ENCODE measurements at places on chromosomes 1 and 21.

DNA sequence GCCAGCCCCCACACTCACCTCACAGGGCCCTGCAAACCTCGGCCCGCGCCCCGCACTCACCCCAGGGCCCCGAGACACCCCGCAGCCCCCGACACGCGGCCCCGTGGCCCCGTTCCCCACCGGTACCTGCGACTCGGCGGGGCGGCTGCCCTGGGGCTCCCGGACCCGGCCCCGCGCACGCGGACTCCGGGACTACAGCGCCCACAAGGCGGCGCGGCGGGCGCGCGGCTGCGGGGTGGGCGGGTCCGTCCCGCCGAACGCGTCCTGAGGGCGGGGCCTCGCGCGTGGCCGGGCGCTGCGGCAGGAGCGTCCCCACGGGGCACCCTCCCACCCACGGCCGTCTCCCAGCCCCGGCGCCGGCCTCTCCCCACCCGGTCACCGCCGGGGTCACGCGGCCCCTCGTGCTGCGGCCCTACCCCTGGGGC lies at the start of gene SLC19A1:
SLC19A1 (minus strand) TSS at position 199 of the 425 bp plus-strand sequence. CDS start 4,481 bp downstream, outside the sequence.
- DNase-seq: no peak

DNA sequence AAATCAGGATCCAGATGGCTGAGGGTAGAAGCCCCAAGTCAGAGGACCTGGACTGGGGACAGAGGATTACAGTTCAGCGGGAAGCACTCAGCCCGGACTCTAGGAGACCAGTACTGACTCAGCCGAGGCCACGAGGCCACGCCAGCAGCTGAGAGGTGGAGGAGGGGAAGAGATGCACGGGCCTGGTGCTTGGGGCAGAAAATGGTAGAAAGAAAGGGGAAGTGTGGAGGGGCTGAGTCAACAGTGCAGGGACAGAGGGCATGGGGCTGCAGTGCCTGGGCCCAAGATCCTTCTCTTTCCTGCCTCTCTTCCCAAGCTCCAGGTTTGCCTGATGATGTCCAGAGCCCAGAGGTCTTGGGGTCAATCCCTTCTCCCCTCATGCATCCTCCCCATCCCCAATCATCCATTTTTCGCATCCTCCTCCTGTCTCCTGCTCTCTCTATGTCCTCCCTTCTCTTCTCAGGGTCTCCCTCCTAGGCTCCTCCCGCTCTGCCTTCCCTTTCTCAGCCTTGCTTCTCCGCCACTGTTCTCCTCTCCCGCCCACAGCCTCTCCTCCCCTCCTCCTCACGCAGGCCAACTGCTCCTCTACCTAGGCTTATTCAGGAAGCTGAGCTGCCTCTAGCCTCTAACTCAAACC lies 7.7 kb downstream of the ARHGEF2 start:
- peak; percentile 69 for DNase-seq

- DNase-seq: no peak
Measured at GRCh38 chr1:204143276-204144041, 8.4 kb downstream of the ETNK2 start.

DNA sequence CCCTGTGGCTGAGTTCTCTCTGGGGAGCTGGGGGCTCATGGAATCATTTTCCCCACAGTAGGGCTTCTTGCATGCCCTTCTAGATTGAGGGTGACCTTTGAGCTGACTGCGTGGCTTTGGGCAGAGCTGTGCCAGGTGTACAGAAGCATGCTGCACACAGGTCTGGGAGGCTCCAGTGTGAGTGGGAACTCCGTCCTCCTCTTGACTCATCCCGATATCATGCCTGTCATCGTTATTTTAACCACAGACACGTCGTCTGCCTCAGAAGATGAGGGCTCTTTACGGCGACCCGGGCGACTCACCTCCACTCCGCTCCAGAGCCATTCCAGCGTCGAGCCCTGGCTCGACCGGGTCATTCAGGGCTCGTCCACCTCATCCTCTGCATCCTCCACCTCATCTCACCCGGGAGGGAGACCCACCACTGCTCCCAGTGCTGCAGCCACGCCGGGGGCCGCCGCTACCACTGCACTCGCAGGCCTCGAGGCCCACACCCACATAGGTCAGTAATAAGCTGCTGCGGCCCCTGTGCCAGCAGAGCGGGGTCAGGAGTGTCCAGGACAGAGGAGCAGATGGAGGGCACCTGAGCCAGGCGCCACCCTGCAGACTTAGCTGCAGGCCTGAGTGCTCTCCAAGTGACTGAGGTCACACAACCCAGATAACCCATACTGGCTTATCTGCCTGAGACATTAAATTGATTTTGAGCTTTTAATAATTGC lies 39.8 kb downstream of the DIP2A start:
- peak; percentile 28 for DNase-seq

- DNase-seq: no peak
Measured at GRCh38 chr1:77768006-77768405, 8.4 kb upstream of the USP33 start.

- DNase-seq: peak; percentile 9
Measured at GRCh38 chr1:207362962-207363860, 41.7 kb downstream of the CD55 start.

- no peak for DNase-seq
Measured at GRCh38 chr1:46086576-46086975, 45.9 kb downstream of the PIK3R3 start.

GRCh38 chr1:96164053-96164452 lies 557.5 kb upstream of the PTBP2 start:
- no peak for DNase-seq

GRCh38 chr1:45685308-45686014 lies 872 bp downstream of the GPBP1L1 start:
- DNase-seq: no peak

GRCh38 chr1:233790662-233791371 lies 113.7 kb upstream of the SLC35F3 start:
- DNase-seq: peak; percentile 26

DNA sequence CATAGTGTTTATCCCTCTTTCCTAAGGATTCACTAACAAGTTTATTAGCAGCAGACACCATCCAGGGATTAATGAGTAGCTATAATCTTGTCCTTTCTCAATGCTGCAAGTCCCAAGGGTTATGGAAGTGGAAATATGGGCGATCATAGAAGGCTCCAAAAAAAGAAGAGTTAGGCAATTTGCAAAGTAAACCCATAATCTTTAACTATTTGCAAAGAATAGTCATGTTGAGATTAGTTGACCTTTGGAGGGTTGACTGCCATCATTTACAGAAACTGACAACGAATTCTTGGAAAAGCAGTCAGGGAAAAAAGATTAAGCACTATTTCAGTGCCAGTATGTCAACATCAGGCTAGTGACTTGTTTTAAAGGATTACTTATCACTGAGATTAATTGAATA lies 169.9 kb downstream of the KCNT2 start:
- DNase-seq: no peak

GRCh38 chr1:209103092-209103491 lies 480.4 kb upstream of the CAMK1G start:
- no peak for DNase-seq

DNA sequence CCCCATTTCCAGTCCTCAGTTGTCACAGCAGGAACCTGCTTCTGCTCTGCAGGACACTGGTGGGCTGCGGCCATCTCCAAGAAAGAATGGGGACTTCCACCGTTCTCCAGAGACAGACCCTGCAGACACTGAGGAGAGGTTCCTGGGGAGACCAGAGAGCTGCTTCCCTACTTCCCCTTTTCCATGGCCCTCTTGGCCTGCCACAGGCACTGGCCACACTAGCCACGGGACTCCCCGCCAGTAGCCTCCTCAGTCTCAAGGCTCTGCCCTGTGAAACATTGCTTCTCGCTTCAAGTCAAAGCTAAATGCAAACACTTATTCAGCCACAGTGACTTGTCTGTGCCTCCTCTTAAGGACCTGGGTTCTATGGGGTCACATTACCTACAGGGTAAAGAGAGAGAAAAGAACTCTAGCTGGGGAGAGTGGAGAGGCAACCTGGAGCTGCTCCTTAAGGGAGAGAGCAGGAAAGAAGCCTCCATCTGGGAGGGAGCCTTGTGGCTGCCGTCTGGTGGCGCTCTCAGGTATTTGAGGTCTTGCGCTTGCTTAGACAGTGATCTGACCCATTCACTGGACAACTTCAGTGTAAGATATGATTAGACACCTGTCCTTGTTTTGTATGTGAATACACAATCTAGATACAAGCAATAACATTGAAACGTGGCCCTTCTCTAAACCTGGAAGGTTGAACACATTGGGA lies 5.4 kb upstream of the SLAMF8 start:
- DNase-seq: no peak

DNA sequence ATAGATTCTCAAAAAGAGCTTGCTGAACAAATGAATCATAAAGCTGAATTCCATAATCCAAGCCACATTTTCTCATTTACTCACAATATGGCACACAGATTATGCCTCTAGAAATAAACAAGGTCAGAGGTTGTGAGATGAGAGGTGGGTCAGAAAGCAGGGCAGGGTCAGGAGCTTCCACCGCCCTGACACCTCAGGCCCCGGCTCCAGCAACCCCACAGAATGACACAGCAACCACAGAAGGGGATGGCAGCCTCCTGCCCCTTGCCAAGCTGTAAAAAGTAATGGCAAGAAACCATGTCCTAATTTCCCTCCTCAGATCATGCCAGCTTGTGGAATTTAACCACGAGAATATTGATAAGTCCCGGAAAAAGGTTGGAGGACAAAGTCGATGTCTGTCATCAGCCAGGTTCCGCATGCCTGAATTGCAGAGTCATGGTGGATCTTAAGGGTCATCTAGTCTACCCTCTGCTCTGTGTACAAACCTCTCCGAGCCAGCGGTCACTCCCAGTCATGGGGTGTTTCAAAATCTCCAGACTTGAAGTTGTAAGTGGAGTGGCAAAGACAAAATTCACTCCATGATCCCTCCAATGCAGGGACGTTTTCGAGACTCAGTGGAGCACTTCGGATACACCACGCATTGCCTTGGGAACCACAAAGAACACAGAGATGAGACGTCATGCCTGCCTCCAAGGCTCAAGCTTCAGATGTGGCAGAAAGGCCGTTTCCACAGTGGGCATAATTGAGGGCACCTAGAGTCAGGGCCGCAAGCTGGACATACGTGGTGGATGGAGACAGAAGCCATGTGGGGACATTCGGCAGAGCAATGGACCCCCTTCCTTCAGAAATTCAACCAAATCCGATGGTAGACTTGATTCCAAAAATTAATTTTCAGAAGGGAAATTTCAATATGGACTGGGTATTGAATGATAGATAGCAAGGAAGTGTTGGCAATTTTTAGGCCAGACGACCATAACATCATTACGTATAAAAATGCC lies 254.0 kb downstream of the TOMM20 start:
- DNase-seq: no peak

DNA sequence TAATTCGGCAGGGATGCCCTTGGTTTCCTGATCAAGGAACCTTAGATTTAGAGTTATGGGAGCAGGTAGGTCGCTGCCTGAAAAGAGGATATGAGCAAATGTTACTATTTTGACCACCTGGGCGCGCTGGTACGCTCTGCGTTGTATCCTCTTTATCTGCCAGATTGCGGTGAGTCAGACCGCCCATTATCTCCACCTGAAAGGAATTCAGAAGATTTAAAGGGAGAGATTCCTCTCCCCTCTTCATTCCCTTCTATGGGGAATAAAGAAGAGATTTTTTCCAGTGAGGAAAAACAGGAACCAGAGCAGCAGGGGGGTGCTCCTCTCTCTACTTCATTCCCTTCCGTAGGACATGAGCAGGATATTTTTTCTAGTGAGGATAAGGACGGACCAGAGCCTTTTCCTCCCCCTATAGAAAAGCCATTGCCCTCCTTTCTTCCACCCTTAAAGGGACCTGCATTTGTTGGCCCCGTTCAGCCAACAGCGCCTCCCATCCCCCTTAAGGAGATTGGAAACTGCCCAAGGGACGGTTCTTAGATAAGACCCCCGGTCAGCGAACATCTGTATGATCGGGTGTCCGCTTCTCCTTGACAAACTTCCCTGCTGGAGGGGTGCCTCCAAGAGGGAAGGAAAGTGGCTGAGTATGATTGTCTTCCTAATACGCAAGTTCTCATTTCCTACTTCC lies 34.1 kb downstream of the CLCA1 start:
- DNase-seq: no peak

DNA sequence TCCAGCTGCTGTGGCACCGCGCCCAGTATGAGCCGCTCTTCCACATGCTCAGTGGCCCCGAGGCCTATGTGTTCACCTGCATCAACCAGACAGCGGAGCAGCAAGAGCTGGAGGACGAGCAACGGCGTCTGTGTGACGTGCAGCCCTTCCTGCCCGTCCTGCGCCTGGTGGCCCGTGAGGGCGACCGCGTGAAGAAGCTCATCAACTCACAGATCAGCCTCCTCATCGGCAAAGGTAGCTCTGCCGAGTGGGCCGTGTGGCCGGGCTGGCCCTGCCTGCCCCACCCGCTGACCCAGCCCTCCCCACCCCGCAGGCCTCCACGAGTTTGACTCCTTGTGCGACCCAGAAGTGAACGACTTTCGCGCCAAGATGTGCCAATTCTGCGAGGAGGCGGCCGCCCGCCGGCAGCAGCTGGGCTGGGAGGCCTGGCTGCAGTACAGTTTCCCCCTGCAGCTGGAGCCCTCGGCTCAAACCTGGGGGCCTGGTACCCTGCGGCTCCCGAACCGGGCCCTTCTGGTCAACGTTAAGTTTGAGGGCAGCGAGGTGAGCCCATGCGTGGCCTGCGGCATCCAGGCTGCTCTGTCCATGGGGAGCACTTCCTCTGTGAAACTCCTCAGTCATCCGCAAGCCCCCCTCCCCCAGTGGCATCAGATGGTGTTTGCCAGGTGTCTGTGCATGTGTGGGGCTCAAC lies 64.2 kb downstream of the PIK3CD start:
- no peak for DNase-seq

GRCh38 chr21:38561613-38562581 lies 63.6 kb upstream of the ERG start:
- no peak for DNase-seq

DNA sequence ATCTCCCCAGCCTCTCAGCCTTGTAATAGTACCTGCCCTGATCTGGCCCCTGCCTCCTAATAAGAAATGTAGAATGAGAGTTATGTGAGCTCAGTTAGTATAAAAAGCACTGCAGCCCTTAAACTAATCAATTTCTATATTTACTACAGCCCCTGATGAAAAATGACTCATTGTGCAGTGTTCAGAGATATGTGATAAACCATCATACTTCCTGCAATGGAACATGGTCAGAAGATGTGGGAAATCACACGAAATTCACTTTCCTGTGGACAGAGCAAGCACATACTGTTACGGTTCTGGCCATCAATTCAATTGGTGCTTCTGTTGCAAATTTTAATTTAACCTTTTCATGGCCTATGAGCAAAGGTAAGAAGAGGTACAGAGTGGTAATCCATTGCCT lies 176.8 kb upstream of the PDE4B start:
- no peak for DNase-seq

DNA sequence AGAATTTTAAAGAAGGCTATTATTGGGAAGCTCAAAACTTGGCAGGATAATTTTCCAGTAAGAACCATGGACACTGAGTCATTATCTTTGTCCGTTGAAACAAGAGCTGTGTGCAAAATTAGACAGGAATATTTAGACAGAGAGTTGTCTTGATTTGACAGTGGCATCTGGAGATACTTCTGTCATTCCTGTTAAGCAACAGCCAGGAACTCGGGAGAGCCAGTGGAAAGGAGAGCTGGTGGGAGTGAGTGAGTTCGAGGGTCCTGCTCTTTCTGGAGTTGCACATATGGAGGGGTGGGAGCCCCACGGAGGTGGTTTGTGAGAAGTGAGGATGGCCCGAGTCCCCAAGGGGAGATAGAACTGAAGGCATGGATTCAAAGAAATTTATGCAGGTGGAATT lies 3.1 kb downstream of the COQ8A start:
- DNase-seq: no peak

Measured in HFFc6 (cell line).